ENCODE measurements at places on chromosomes 12 and 14.

DNA sequence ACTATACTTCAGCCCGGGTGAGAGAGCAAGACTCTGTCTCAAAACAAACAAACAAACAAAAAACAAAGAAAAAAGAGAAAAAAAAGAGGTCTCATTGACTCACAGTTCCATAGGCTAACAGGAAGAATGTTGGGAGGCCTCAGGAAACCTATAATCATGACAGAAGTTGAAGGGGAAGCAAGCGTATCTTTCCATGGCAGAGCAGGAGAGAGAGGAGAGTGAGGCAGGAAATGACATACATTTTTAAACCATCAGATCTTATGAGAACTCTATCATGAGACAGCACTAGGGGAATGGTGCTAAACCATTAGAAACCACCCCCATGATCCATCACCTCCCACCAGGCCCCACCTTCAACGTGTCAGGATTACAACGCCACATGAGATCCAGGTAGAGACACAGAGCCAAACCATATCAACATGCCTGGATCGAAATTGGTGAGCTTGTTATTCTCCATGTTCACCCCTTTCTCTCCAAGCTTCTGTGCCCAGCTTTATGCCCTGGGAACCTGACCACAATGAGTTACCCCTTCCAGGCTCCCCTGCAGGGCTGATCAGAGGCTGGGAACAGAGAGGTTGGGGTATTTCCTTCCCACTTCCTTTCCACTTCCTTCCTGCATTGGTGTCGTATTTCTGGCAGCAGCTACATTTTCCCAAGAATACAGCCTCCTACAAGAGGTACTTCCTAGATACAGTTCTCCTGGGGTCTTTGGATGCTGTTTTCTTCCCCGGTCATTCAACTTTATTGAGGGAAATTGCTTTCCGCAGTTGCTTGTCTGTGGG lies 219.3 kb upstream of the FLRT2 start:
- H3K4me3 ChIP-seq, result no peak overlapping the region
- no peaks in the 10 kb centered on the region for H3K27me3 ChIP-seq
- no peak for DNase-seq
- H3K36me3 ChIP-seq, result no peaks in the 10 kb centered on the region
- no peak overlapping the region for H3K27ac ChIP-seq

DNA sequence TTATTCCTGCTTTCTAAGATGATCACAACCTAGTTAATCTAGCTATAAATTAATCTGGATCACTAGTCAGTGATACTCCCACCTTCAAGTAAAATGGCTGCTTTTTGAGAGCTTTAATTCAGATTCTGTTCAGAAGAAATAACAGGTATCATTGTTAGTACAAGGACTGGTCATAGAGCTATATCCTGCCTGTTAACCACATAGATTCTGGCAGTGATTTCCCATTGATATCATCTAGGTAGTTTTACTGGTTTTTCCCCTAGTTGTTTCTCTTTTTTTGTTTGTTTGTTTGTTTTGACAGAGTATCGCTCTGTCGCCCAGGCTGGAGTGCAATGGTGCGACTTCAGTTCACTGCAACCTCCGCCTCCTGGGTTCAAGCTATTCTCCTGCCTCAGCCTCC lies 39.0 kb upstream of the HIF1A start:
- H3K36me3 ChIP-seq, result no peaks in the 10 kb centered on the region
- no peak overlapping the region for H3K27ac ChIP-seq
- DNase-seq, result no peak
- peaks cover 9% of the 10 kb centered on the region for H3K4me1 ChIP-seq
- H3K27me3 ChIP-seq, result no peaks in the 10 kb centered on the region

DNA sequence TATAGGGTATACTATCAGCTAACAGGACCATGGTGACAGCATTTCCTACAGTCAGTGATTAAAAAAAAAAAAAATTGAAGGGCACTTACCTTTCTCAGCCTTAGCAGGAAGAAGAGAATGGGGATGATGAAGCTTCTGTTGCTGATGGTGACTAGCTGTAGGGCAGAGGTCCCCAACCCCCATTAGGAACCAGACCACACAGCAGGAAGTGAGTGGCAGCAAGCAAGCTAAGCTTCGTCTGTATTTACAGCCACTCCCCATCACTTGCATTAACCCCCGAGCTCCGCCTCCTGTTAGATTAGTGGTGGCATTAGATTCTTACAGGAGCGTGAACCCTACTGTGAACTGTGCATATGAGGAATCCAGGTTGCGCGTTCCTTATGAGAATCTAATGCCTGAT lies 91.3 kb upstream of the USP44 start:
- H3K4me1 ChIP-seq, result no peaks in the 10 kb centered on the region
- no peak overlapping the region for H3K4me3 ChIP-seq
- DNase-seq, result peak; percentile 46
- H3K36me3 ChIP-seq, result no peaks in the 10 kb centered on the region

GRCh38 chr12:9971181-9971580 lies at the start of gene CLEC12A:
Gene CLEC12A (plus strand): TSS chr12:9971409. CDS start chr12:9971597, 188 bp downstream.
- 0 out of 2 replicates have a peak within 1 kb of the TSS, but pooled peaks have one; percentile 8 for H3K27ac ChIP-seq
- H3K27me3 ChIP-seq, result peaks cover 16% of the 10 kb centered on the region
- peaks cover 7% of the 10 kb centered on the region for H3K4me1 ChIP-seq
- no peaks in the 10 kb centered on the region for H3K36me3 ChIP-seq

DNA sequence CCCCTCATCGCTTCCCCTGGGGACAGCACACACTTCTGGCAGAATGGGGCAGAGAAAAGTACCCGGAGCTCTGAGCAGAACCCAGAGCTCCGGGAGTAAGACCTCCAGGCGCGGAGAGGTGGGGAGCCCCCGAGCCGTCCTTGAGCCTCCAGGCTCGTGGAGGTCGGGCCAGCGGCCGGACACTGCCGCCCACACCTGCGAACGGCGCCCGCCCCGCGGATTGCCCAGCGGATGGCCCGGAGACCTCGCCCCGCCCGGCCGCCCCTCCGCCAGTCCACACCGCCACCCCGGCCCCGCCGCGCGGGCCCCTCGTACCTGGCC lies 344 bp downstream of the SPTLC2 start:
- H3K36me3 ChIP-seq, result peaks cover 4% of the 10 kb centered on the region
- peaks cover 30% of the 10 kb centered on the region for H3K4me1 ChIP-seq
- H3K4me3 ChIP-seq, result peak overlapping the region; percentile 76
- H3K27ac ChIP-seq, result peak overlapping the region; percentile 58
- DNase-seq, result peak; percentile 14

DNA sequence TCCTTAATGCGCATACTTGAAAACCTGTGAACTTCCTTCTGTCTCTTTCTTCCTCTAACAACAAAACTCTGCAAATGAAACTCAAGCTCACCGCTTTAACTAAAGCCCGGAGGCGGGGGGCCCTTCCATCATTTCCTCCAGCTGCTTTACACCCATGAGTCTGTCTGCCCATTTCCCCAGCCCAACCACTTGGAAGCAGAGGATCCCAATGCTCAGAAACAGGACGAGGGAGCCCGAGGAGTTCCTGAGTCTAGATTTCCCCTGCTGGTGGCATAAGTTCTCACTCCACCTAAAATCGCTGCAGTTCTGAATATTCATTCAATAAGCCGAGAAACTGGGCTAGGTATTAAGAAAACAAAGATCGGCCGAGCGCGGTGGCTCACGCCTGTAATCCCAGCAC lies 30.8 kb downstream of the GPR19 start:
- peaks cover 8% of the 10 kb centered on the region for H3K27me3 ChIP-seq
- no peak for DNase-seq
- H3K27ac ChIP-seq, result no peak overlapping the region
- H3K4me3 ChIP-seq, result no peak overlapping the region

DNA sequence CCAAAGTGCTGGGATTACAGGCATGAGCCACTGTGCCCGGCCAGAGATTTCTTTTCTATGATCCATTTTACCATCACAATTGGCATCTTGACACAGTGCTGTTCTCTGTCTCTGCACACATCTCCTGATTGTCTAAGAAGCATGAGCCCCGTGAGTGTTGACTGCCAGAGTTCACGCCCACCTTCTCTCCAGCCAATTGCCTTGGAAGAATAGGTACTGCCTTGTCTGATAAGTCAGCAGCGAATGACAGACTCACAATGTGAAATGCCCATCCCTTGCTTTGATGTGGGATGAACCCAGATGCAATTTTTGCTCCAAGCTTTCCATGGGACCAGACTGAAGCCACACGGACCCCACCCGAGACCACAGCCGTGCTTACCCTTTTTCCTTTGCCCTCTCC lies 19.3 kb downstream of the EIF5 start:
- H3K4me3 ChIP-seq, result no peak overlapping the region
- H3K4me1 ChIP-seq, result peaks cover 8% of the 10 kb centered on the region
- no peak for DNase-seq
- no peaks in the 10 kb centered on the region for H3K36me3 ChIP-seq
- no peak overlapping the region for H3K27ac ChIP-seq

DNA sequence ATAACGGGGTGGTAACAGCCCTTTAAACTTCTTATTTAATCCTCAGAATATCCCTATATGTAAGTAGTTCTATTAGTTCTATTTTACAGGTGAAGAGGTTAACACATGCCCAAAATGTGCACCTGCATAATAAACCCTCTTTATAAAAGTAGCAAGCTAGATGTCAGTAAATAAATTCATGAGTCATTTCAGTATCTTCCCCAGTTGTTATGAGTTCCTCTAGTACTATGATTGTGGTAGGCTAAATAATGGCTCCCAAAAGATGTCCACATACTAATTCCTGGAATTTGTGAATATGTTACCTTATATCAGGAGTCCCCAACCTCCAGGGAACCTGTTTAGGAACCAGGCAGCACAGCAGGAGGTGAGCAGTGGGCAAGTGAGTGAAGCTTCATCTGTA lies 106.5 kb downstream of the TMTC3 start:
- no peaks in the 10 kb centered on the region for H3K36me3 ChIP-seq
- no peak overlapping the region for H3K4me3 ChIP-seq
- DNase-seq, result no peak

DNA sequence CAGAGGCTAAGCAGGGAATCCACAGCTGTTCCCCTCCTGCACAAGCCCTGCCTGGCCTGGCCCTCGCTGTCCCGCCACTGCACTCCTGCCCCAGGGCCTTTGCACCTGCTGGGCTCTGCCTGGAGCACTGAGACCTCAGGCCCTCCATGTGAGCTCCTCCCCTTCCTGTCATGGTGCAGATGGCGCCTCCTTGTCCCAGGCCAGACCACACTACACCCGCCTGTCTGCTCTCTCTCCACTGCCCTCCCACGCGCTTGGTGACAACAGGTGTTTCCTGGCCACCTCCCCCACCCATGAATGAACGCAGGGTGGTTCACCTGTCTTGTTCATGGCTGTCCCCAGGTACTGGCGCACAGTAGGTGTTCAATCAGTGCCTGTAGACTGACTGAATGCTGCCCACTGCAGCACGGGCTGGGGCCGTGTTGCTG lies 82.9 kb downstream of the NCOR2 start:
- peaks cover 77% of the 10 kb centered on the region for H3K36me3 ChIP-seq
- peak; percentile 65 for DNase-seq
- no peak overlapping the region for H3K27ac ChIP-seq
- H3K4me3 ChIP-seq, result no peak overlapping the region

- no peaks in the 10 kb centered on the region for H3K4me1 ChIP-seq
- H3K27me3 ChIP-seq, result no peaks in the 10 kb centered on the region
- no peak for DNase-seq
- no peak overlapping the region for H3K27ac ChIP-seq
These were observed 7.4 kb downstream of the AAAS start for GRCh38 chr12:53313996-53314395.

GRCh38 chr14:69696204-69696527 lies 70.8 kb upstream of the SRSF5 start:
- H3K36me3 ChIP-seq, result no peaks in the 10 kb centered on the region
- no peak overlapping the region for H3K27ac ChIP-seq
- no peaks in the 10 kb centered on the region for H3K27me3 ChIP-seq
- no peaks in the 10 kb centered on the region for H3K4me1 ChIP-seq

GRCh38 chr12:94089891-94090290 lies 58.5 kb upstream of the PLXNC1 start:
- H3K4me3 ChIP-seq, result no peak overlapping the region
- H3K36me3 ChIP-seq, result no peaks in the 10 kb centered on the region
- no peaks in the 10 kb centered on the region for H3K4me1 ChIP-seq

DNA sequence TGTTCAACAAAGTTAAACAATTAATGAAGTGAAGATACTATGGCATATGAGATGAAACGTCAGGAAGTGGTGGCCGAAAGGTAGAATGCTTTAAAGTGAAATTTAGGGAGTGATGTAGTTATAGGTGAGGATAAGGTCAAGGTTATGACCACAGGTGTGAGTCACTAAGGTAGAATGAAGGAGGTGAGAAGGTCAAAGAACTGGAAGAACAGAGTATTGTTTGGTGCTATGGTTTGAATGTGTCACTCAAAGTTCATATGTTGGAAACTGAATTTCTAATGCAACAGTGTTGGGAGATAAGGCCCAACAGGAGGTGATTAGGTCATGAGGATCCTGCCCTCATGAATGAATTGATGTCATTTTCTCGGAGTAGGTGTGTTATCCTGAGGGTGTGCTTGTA lies 293.6 kb downstream of the NELL2 start:
- H3K27me3 ChIP-seq, result no peaks in the 10 kb centered on the region
- DNase-seq, result no peak
- H3K4me1 ChIP-seq, result no peaks in the 10 kb centered on the region
- H3K36me3 ChIP-seq, result no peaks in the 10 kb centered on the region

DNA sequence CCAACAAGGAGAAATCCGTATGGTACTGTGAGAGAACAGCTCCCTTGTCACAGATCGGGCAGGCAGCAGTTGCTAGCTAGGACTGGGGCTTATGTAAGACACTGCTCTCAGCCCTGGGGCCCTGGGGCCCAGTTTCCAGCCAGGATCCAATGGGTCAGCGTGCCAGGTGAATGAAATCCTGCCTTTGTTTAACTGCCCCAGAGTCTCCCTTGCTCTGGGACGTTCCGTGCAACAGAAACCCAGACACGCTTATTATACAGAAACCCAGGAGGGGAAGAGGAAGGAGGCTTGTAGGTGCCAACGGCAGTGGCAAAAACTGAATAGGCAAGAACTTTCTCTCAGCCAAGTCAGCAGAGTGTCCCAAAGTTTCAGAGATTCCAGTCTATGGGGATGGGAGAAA lies 110.6 kb downstream of the DIO2 start:
- no peaks in the 10 kb centered on the region for H3K4me1 ChIP-seq
- no peak overlapping the region for H3K4me3 ChIP-seq

DNA sequence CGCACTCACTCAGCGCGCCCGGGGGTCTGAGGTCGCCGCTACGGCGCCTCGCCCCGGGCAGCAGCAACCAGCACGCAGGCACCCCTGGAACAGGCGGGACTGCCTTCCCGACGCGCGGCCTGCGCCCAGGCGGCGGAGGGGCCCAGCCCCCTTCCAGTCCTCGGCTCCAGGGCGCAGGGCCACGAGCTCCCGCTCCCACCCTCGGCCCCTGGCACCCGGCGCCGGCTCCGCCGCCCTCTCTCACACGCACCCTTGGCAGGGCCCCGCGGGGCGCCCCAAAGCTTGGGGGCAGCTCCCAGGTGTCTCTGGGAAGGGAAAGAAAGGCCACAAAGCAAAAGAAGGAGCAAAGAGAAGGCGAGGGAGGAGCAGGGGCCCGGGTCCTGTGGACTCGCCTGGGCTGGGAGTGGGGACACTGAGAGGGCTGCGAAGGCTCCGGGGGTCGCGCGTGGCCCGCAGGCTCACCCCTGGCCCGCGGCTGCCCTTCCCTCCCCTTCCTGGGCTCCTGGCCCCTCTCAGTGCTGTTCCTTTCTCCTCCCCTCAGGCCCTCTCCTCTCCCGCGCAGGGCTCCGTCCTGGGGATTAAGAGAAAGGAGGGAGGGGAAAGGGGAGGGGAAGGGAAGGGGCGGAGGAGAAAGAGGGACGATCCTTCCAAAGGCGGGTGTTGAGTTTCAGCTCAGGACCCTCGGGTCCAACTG lies 907 bp upstream of the EFS start:
- no peak overlapping the region for H3K4me3 ChIP-seq
- H3K27ac ChIP-seq, result no peak overlapping the region
- no peaks in the 10 kb centered on the region for H3K4me1 ChIP-seq
- DNase-seq, result no peak

- peaks cover 31% of the 10 kb centered on the region for H3K4me1 ChIP-seq
- DNase-seq, result peak; percentile 94
- peak within 1 kb of the TSS; percentile 40 for H3K4me3 ChIP-seq
- no peaks in the 10 kb centered on the region for H3K27me3 ChIP-seq
These were observed at the start of gene BLOC1S1 for GRCh38 chr12:55715833-55716581. Gene BLOC1S1 (plus strand): TSS chr12:55716046. CDS start chr12:55716052, 6 bp downstream.

Measured in DND-41 (cell line).